ENCODE measurements at places on chromosomes 12 and 14. TPM values are rescaled to one million over a fixed set of nuclear protein-coding genes. Genes with fewer than 3 reads are reported as not detected.
A peak's percentile ranks its signal among the peaks of the same experiment; 100 is the strongest.

The ABCB9 gene
- total RNA-seq: 6.2 TPM

The TCTN2 gene
- total RNA-seq: 7.8 TPM

The ARG2 gene
- 0.78 TPM for total RNA-seq

The FOXM1 gene
- 0.62 TPM for total RNA-seq

The SERPINA9 gene
- total RNA-seq: not detected

The CHGA gene
- total RNA-seq: not detected

The GYS2 gene
- total RNA-seq: 0.31 TPM

DNA sequence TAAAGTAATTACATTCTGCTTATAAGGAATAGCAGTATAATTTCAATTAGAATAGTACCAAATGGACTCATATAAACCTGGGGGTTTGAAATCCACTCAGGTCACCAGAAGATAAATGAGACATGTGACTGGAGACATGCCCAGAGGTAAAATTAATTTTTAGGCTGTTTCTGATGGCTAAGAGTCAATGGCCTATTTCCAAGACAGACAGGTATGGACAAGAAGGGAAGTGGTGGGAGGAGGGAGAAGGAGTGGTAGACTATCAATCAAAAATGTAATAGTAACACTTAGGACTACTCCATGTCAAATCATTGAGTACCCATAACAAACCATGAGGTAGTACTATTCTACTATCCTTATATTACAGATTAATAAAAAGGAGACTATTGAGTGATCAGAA is 544.0 kb downstream of the GALC start:
- no peak for DNase-seq

DNA sequence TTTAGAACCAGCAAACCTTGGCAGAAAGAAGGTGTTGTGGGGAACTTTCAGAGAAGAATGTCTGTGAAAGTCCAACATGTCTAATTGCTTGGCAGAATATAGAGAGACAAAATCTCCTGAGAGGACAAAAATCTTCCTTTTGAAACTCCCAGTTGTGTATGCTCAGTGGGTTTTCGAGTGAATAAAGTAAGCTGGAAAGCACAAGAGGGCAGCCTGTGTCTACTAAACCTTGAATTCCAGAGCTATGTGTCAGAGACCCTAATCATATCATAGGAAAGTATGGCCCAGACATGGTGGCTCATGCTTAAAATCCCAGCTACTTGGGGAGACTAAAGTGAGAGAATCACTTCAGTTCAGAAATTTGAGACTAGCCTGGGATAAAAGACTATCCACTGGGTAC is 661.2 kb downstream of the SLC16A7 start:
- DNase-seq: no peak

- DNase-seq: no peak
These were observed 38.9 kb upstream of the RASSF3 start for GRCh38 chr12:64571411-64571810.

GRCh38 chr14:63045234-63045611 is at the start of gene KCNH5:
Gene KCNH5, minus strand, starts transcription at chr14:63045458. Its CDS starts 272 bp downstream, at chr14:63045186.
- no peak for DNase-seq

DNA sequence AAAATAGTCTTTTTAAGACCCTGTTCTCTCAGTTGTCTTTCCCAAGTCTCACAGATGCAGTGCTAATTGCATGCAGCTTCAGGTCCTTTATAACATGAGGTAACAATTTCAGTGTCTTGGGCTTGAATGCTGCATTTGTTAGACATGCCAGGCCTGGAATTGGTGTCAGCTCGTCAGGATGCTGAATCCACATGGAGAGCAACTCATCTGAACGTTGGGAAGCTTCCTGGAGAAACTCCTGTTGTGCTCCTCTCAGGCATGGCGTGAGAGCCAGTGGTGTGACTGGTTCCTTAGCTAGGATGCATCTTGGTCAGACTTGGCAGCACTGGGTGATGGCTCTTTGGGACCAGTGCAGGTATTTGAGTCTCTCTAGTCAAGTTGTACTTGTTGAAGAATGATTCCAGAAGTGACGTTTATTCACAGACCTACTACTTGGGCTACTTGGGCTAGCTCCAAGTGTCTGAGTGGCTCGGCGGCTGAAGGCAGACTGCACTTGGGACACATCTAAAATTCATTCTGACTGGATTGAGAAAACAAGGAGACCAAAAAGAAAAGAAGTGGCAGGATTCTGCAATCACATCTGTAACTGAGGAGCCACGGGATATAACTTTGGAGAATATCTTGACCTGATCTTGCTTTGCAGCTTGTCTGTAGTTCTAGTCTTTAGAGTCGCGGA is 134.8 kb upstream of the ARHGAP5 start:
- DNase-seq: no peak

DNA sequence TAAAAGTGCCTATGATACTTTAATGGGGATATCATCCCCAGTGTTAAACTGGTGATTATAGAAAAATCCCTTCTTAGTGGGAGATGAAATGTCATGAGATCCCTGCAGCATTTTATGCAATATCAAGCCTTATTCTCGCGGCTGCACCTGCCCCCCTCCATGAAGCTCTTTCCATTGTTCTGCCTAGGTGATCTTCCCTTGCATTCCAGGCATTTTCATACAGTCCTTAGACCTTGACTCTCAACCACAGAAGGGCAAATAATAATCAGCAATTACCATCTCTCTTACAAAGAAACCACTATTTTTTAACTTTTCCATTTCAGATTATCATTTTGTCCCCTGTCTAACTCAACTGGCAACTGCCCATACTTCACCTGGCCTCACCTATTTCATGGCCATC is 352.3 kb downstream of the NELL2 start:
- DNase-seq: no peak

- DNase-seq: no peak
These were observed at the start of gene AMN for GRCh38 chr14:102922490-102923200. Gene AMN, plus strand, starts transcription at chr14:102922663. Its CDS starts 26 bp downstream, at chr14:102922689.

GRCh38 chr12:60266381-60266852 is 670.6 kb downstream of the SLC16A7 start:
- DNase-seq: no peak

DNA sequence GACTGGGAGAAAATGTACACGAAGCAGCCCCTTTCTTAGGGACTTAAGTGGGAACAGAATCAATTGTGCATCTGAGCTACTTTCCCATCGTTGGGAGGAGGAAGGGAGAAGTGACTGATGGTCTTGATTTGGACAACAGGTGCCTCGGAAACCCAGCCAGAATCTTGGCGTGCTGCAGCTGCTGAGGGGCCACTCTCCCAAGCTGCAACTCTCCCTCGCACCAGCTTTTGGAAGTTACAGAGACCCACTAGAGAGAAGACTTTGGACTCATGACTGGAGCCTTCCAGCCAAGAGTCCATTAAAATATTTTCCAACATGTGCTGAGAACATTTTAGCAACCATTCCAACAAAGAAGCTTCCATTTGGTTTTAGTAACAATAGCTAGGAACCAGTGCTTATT is 52.3 kb downstream of the GNS start:
- DNase-seq: no peak

DNA sequence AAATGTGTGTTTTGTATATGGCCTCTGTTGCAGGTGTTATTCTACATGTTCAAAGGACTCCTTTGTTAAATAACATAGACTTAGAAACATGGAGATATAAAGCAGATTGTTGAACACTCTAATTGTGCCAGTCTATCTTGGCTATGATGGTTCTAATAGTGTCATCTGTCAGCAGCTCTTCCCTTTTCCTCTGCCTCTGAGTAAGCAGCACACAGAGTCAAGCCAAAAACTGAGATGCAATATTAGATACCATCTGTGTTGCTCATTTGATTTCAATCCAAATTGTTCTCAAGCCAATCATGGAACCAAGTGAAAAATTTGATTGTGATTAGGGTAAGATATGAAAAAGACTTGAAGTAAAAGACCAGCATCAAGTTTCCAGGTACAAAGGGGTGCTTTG is 871.1 kb upstream of the MGAT4C start:
- DNase-seq: no peak

DNA sequence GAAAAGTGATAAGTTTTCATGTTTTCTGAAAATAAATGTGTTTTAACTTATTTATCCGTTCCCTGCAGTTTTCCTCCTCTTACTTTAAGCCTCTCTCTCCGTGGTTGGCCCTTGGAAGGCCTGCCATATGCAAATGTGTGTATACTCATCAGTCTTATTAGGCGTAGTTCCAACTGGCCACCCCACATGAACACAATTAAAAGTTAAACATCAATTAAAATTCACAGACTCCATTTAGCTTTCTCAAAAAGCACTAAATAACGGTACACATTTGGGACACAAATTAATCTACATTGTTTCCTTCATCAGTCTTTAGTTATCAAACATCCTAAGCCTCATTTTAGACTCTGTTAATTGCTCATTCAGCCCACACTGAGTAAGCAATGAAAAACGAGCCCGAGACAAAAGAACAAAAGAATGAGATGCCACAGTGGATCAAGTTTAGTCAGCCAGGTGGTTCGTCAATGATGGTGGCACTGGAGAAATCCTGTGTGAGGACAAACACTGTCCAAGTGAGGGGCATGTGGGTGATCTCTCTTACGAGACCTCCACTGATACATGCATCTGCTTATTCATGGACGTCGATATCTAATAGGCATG is 76.0 kb upstream of the TMCC3 start:
- no peak for DNase-seq

DNA sequence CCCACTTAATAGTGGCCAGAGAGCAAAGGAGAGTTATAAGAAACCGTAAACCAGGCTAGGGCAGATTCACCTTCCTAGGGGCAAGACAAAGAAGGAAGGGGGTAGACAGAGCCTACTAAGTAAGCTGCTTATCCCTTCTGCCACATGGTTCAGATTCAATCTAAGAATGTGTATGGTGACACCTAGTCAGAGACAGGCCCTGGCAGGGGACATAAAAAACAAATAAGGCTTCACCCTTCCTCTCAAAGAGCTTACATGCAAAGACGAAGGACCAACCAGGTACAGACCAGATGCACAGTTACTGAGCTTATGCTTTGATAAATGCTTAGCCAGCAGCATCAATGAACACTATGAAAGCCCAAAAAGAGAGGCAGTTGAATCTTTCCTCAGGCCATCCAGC is 4.4 kb downstream of the CYP27B1 start:
- no peak for DNase-seq

- peak; percentile 69 for DNase-seq
These were observed 7.7 kb downstream of the DAZAP2 start for GRCh38 chr12:51246254-51246853.

GRCh38 chr14:35339761-35340406 is 47.7 kb downstream of the PSMA6 start:
- no peak for DNase-seq

DNA sequence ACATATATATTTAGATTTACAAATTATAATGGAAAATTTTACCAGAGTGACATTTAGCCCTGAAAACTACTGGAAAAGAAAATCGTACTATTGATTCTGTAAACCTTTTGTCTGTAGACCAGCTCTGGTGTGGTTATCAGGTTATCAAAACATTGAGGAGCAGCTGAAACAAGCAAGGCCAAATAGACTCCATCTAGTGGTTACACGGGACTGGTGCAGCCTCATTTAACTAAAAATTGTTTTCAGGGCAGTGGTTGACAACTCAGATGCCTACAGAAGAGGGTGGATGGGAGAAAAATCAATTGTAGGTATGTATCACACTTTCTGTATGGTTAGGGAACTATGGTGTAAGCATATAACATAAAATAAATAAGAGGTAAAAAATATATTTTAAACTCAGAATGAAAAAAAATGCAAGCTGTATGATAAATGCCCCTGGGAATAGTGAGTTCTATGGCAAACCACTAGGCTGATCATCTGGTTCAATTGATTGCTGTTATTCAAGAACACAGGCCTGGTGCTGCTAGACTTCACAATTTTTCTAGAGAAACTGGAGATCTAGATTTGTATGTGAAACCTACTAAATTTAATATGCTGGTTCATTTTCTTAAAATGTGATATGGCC is 51.2 kb downstream of the ACSS3 start:
- DNase-seq: no peak

GRCh38 chr14:30333934-30334333 is 225.0 kb upstream of the G2E3 start:
- DNase-seq: no peak

DNA sequence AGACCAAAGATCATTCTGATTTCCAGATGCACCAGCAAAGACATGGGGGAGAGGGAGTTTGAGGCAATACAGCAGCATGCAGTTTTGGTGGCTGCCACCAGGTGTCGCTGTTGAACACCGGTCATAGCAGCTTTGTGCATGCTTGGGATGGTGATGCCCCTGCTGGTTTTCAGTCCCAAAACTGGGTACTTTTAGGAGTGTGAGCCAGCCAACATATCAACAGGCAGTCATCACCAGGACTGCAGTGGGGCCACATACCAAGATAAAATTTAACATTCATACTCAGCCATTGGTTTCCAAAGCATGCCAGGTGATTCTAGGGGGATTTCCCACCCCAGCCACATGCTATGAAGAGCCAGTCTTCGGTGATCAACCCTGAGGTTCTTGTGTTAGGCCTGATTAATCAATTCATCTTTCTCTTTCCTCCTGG is 64.2 kb downstream of the PHETA1 start:
- DNase-seq: peak; percentile 20

GRCh38 chr14:36519431-36520321 is at the start of gene NKX2-1:
Gene NKX2-1, minus strand, starts transcription at chr14:36520232. Its CDS starts 103 bp downstream, at chr14:36520129.
- no peak for DNase-seq

- DNase-seq: no peak
These were observed 98.2 kb downstream of the DENND5B start for GRCh38 chr12:31492599-31493196.

DNA sequence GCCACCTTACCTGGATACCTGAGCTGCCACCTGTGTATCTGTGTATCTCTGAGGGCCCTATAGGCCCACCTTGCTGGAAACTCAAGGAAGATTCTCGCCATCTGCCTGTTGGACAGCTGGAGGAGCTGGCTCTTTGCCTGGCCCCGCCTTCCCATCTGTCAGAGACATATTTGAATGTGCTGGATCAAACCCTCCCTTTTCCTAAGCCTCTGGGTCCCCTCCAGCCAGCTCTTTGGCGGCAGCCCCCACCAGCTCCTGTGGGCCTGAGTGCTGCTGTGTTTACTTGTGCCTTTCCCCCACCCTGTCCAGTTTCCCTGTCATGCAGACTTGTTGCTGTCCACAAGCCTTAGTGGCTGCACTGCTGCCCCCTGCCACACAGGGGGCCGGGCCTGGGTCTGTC is 55.9 kb upstream of the SRSF5 start:
- DNase-seq: no peak
